ENCODE measurements at places on chromosomes 7 and 10.

DNA sequence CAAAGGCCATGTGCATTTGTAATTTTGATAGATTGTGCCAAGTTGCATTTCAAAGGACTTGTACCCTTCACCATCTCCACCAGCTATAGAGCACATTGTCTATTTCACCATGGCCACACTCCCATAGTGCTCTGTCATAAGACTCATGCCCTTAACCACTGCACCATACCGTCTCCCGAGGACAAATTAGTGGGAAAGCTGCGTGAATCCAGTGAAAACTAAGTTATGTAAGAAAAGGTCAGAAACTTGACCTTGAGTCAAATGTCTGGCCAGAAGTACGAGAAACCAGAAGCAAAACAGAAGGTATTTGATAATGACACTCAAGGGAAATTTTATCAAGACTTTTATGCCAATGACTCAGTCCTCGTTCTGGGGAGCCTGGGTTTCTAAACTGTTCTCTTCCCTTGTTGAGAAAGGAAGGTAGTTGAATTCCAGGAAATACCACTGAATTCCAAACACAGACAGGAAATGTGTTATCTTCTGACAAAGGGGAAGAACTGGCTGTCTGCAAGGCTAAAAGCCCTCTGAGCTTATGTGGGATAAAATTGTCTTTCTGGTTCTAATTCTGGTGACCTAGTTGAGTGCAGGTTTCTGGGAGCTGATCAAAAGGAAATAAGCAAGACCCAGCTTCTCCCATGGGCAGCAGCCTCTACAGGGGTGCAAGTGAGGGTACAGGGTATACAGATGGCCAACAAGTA, 49.7 kb downstream of the CDK1 start:
- no peak for DNase-seq

- no peak for DNase-seq
Measured at GRCh38 chr7:46990761-46991160, 591.1 kb downstream of the TNS3 start.

DNA sequence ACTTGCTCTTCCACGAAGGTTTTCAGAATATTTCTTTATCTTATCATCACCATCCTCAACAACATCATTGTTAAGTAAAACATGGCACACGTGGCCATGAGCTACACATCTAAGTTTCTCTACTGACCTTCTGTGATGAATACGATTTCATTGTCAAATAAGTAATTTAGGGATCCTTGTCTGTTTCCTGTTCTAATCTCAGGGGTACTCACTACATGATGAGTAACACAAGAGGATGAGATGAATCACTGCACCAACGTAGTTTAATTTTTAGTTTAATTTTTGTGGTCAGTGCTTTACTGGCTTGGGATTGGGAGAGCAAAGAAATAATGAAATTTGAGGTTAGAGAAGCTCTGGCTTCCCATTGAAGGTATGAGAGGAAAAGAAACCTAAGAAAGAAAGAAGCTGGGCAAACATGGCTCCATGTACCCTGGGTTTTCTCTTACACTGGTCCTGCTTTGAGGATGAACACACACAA, 461.9 kb upstream of the KLF6 start:
- peak; percentile 91 for DNase-seq

DNA sequence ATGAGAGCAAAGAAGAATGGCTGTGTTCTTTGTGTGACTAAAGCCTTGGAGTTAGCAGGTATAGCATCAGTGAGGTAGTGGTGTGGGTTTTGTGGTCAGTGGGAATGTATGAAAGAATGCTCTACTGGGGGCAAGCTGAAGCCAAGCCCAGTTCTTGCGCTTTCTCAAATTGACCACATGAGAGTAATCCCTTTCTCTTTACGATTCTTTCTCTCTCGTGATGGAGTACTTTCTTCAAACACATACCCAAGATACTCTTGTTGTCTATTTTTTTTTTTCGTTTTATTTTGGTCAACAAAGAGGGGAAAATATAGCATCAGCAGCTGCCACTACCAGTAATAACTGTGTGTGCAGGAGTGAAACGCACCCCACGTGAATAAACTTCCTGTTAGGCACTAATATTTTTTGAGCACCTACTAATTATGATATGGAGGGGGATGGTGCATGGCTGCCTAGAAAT, 8.4 kb upstream of the PANK1 start:
- peak; percentile 63 for DNase-seq

GRCh38 chr10:101939008-101939648, 95.5 kb upstream of the KCNIP2 start:
- DNase-seq: peak; percentile 94

DNA sequence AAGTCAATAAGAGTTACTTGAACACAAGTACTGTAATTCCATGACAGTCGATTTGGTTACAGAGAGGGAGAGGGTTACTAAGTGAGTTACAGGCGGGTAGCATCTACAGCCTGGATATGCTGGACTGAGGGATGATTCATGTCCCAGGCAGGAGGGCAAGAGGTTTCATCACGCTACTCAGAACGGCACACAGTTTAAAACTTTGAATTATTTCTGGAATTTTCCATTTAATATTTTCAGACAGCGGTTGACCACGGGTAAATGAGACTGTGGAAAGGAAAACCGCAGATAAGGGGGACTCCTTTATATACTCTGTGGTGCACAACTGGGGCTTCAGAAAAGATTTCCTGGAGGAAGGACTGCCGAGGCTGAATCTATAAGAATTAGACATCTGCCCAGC, 25.7 kb upstream of the LRRC4 start:
- peak; percentile 83 for DNase-seq

DNA sequence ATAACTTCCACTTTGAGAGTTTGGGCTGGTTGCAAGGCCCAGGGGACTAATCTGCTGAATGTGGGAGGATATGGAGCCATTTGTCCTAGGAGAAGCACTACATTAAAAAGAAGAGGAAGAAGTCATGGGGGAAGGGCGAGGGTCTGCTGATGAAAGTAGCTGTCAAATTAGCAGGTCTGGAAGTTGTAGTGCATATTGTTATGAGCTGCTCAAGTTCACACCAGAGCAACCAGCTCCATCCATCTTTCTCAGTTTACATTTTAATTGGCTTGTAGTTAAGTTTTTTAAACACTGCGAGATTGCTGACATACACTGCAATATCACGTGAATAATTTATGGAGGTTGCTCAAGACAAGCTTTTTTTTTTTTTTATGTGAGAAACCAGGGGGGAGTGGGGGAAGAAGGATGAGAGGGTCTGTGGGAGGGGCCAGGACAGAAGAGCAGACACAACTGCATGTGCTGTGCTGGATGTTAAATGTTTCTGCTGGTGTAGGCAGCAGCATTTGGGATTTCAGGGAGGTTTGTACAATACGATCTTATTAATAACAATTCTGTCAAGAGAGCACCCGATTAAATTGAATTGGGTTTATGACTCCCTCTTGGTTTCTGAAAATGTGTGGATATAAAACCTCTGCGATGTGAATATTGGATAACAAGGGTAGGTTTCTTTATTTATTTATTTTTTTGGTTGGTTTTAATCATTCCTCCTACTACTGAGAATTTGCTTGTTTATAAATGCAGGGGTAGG, 759.0 kb upstream of the GALNT17 start:
- DNase-seq: no peak

DNA sequence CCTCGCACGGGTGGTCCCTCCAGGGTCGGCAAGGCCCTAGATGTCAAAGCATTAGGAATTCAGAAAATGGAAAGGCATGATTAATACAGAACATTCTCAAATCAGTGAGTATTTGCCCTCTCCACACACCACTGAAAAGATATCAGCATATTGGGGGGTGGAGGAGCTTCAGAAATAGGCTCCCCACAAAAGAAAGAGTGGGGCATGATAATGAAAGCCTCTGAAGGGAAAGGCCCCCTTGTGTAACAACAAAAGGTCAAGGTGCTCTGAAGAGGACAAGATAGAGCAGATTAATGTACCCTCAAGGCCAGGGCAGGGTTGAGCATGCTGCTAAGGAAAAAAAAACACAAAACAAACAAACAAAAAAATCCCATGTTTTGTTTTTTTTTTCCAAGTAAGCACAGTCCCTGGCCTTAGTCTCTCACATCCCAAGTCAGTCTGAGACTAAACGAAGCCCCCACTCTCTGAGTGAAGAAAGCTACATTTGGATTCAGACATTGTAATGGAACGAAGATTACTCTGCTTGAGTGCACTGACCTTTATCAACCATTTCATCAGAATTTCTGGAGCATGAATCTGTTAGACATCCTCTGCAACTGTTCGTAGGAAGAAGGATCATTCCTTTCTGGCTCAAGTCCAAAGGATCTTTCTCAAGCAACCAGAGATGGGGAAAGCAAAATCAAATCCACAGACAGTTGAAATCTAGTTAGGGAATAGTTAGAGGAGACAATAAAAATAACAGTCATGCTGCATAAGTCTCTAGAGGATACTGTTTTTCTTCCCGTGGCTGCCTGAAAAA, 27.4 kb upstream of the DGKI start:
- DNase-seq: peak; percentile 93

DNA sequence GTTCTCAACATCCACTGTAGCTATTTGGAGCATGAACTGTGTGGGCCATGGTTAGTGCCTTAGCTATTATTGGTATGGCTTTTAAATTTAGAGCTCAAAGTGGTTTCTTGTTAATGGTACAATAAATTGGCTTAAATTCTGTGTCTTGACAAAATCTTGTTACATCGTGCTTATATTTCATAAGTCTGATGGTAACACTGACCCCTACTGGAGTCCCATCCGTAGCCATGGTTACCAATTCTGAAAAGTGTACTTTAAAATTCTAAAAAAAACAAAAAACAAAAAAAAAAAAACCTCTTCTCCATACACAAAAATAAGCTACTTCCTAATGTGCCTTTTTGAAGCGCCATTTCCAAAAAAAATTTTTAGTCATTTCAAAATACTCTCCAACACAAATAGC, 6.4 kb upstream of the RPP30 start:
- no peak for DNase-seq

DNA sequence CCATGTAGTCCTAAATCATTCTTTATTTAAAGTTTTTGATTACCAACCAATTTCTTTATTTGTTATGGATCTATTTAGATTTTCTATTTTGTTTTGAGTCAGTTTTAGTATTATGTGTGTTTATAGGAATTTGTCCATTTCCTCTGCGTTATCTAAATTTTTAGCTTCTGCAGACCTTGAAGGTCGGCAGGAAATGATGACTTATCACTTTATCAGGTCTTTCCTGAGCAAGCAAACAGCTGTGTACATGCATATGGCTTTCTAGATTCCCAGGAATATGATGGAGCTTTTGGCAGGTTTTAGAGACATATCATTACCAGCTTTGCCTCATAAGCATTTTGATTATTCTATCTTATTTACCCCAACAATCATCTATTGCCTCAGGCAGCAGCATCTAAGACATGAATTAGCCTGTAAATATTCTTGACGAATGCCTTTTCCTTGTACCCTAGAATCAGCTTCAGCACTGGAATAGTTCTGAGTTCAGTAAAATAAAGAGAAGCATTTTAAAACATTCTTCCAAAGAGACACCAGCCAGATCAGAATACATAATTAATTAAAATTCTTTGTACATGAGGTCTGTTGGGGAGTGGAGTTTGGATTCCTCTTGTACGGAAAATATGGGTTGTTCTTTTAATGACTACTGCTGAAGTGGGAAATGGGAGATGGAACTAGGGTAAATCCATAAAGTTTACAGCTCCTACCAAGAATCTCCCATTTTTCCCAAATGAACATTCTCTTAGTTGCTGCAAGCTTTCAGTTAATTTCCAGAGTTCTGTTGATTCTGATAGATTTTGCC, 408.8 kb upstream of the SEMA3C start:
- no peak for DNase-seq

- no peak for DNase-seq
Measured at GRCh38 chr7:72447465-72448204, 35.5 kb upstream of the CALN1 start.

GRCh38 chr10:70053841-70054288, 1.2 kb downstream of the MACROH2A2 start:
- no peak for DNase-seq

DNA sequence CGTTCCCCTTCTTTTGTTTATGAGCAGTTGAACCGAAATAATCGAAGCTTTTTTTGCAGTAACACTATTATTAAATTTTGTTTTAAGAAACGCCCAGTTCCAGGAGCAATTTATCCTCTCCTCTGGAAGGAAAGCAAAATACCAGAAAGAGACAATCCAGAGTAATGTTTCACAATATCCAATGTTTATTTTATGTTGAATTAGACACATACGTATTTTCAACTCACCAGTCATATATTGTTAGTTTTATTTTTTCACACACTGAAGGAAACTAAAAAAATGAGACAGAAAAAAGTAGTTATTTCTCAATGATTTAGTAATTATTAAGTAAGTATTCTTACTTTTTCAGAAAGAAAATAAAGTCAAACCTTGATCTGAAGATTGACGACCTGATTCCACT, 85.1 kb downstream of the MYOF start:
- DNase-seq: no peak

DNA sequence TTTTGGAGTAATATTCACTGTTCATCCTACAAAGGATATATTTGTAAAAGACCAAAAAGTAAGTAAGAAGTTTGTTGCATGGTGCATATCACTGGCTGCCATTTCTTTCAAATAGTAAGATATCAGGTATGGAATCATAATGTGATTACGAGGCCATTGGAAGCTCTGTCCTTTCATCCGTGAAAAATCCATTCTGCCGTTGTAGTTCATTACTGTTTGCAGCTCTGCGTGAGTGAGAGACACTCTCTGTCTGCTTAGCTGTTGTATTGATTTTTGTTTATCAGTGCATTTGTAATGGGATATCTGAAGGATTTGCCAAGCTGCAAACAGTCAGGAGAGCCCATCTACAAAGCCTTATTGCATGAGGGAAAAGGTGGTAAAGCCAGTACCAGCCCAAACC, 44.1 kb upstream of the SLC39A12 start:
- DNase-seq: no peak

- no peak for DNase-seq
Measured at GRCh38 chr10:7250236-7250635, 160.6 kb downstream of the SFMBT2 start.

DNA sequence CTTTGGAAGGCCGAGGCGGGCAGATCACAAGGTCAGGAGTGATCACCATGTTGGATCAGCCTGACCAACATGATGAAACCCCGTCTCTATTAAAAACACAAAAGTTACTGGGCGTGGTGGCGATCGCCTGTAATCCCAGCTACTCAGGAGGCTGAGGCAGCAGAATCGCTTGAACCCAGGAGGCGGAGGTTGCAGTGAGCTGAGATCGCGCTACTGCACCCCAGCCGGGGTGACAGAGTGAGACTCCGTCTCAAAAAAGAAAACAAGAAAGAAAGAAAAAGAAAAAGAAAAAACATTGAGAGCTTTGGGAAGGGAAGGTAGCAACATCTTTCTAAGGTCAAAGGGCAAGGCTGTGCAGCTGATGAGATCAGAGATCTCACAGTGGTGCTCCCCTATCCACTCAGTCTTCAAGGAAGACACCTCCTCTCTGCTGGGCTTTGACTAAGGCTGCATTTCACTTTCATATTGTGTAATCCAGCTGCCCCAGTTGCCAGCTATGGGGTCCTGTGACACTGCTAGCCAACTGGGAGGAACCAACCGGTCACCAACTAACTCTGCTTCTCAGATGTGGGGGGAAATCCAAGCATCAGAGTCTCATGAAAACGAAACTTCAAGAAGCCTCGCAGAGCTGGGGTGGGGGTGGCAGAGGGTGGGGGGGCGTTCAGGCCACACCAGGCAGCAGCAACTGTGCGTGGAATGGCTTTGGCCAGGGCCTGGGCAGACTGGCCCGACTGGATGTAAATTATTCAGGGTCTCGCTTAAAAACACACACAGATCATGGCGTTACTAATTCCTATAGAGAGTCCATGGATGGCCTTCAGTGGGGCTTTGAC, 1.5 kb downstream of the IL15RA start:
- no peak for DNase-seq

GRCh38 chr7:9097565-9098060, 664.2 kb downstream of the NXPH1 start:
- DNase-seq: peak; percentile 2

GRCh38 chr10:6530966-6531365, 49.1 kb downstream of the PRKCQ start:
- DNase-seq: no peak
